Activated naive CD8-positive, alpha-beta T cell treated with anti-CD3 and anti-CD28 coated beads, Interleukin-2, amount 10 ng/mL, durations not matched to agents 7 days and 5 days (primary cell): ENCODE measurements at places on chromosomes 6 and 20. TPM values are rescaled to one million over a fixed set of nuclear protein-coding genes. Genes with fewer than 3 reads are reported as not detected.

GRCh38 chr20:20404633-20405032, 36.7 kb downstream of the INSM1 start:
- no peaks in the 10 kb centered on the region for H3K36me3 ChIP-seq
- H3K4me3 ChIP-seq: no peak overlapping the region
- H3K27me3 ChIP-seq: no peaks in the 10 kb centered on the region
- H3K4me1 ChIP-seq: peaks cover 2% of the 10 kb centered on the region
- no peak overlapping the region for H3K27ac ChIP-seq

GRCh38 chr6:165729307-165729936, 66.4 kb upstream of the PDE10A start:
- H3K36me3 ChIP-seq: no peaks in the 10 kb centered on the region
- no peaks in the 10 kb centered on the region for H3K4me1 ChIP-seq
- peaks cover under 1% of the 10 kb centered on the region for H3K27me3 ChIP-seq
- no peak overlapping the region for H3K27ac ChIP-seq
- no peak for DNase-seq

DNA sequence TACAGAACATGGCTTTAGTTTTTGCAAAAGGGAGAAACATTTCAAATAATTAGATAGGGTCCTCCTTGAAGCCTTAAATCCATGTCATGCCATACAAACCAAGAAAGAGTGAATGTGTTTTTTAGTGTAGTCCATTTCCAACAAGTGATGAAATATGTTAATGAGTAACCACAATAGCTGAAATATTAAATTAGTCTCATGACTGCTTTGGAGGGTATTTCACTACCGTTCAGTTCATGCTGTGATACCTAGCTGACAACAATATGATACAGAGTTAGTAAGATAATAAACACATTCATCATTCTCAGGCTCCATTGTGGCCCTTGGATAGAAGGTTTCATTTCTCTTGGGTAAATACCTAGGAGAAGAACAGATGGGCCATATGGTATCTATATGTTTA, 5.8 kb upstream of the ID4 start:
- H3K4me3 ChIP-seq: no peak overlapping the region
- no peaks in the 10 kb centered on the region for H3K4me1 ChIP-seq
- no peak overlapping the region for H3K27ac ChIP-seq
- H3K36me3 ChIP-seq: peaks cover 1% of the 10 kb centered on the region
- DNase-seq: no peak

GRCh38 chr6:11374036-11375010, 141.9 kb upstream of the NEDD9 start:
- no peak overlapping the region for H3K4me3 ChIP-seq
- no peak for DNase-seq
- H3K27me3 ChIP-seq: no peaks in the 10 kb centered on the region
- no peak overlapping the region for H3K27ac ChIP-seq

GRCh38 chr6:127933852-127934840, 33.3 kb upstream of the THEMIS start:
- H3K36me3 ChIP-seq: peaks cover 37% of the 10 kb centered on the region
- no peaks in the 10 kb centered on the region for H3K27me3 ChIP-seq
- H3K27ac ChIP-seq: peak overlapping the region; percentile 93
- DNase-seq: no peak
- peaks cover 47% of the 10 kb centered on the region for H3K4me1 ChIP-seq

The CLPSL1 gene
- not detected for total RNA-seq

The NMBR gene
- not detected for total RNA-seq

The PCSK2 gene
- total RNA-seq: not detected

The BPIFB2 gene
- not detected for total RNA-seq

The LRRN4 gene
- not detected for total RNA-seq
